ENCODE measurements at places on chromosomes 5 and 9.

GRCh38 chr5:173556142-173557028 lies 60.1 kb downstream of the BOD1 start:
- no peak for DNase-seq

DNA sequence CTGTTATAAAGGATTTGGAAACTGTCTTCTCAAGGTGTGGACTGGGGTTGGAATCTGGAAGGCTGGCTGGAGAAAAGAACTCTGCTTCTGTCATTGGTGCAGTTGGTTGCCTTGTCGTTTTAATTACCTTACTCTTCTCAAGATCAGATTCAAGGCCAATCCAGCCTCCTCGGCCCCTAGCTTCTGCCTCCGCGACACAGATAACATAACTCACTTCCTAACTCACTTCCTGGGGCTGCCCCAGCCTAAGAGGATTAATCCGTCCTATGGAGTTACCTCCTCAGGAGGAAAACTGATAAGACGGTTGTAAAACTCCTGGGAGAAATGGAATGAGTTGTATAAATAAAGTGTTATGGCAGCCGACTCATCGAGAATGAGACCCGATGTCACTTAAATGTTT lies 389.1 kb upstream of the WWC1 start:
- no peak for DNase-seq

- no peak for DNase-seq
These were observed 16.0 kb downstream of the MPDZ start for GRCh38 chr9:13263511-13263910.

DNA sequence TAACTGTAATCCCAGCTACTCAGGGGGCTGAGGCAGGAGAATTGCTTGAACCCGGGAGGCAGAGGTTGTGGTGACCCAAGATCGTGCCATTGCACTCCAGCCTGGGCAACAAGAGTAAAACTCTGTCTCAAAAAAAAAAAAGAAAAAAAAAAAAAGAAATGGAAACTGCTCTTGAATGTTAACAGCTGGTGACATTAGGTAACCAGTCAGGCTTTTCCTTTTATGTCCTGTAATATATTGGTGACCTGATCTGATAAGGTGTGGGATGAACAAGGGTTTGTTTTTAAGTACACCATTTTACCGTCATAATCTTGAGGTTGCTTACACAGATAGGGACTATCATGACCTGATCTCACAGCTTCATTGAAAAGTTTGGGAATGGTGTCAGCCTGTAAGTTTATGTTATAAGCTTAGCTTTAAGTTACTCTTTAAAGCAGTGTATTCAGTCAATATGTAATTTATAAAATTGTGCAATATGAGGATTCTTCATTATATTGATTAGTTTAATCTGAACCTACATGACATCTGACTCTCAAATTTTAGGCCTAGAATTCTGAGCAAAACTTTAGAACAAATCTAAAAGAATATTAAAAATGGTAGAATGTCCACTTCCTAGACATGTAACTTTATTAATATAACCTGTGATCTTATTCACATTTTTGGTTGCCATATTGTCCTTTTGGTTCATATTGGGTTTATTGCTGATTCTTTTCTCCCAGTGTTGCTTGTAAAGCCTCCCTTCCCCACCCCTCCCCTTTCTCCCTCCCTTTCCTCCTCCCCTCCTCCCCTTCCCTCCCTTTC lies 41.4 kb downstream of the RAI14 start:
- no peak for DNase-seq

GRCh38 chr5:92749943-92750342 lies 831.1 kb downstream of the NR2F1-AS1 start:
- DNase-seq: no peak

GRCh38 chr5:113278976-113279375 lies 155.8 kb downstream of the TSSK1B start:
- no peak for DNase-seq

DNA sequence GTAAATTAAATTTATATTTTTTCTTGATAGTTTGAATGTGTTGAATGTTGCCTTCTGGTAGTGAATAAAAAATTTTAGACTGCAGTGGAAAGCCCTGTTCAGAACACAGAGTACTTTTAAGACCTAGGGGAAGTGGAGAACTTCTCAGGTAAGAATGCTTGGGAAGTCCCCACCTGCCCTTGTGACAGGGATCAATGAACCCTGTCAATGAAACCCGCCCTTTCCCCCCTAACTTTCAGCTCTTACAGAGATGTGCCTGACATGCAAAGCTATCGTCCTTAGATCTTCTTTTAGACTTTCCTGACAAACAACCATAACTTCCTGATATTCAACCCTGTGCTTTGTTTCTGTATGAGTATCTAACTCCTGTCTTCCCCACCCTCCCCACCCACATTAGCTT lies 562.7 kb downstream of the TLE4 start:
- DNase-seq: no peak

DNA sequence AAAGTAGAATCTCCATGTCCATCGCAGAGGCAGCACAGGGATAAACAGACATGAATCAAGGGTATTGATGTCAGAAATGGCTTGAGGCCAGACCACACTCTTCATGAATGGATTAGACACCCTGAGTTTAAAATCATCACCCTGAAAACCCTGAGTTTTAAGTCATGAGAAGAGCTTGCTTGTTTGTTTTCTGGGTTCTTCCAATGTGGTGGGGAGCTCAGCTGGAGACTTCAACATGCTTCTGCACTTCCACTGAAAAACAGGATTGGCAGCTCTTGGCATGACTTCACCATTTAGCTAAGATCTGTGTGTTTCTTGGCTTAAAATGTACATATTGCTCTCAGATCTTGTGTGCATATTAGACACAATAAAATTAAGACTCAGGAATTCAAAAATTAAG lies 9.8 kb downstream of the GCNT4 start:
- no peak for DNase-seq

- no peak for DNase-seq
These were observed 425.3 kb downstream of the TLR4 start for GRCh38 chr9:118129541-118129940.

DNA sequence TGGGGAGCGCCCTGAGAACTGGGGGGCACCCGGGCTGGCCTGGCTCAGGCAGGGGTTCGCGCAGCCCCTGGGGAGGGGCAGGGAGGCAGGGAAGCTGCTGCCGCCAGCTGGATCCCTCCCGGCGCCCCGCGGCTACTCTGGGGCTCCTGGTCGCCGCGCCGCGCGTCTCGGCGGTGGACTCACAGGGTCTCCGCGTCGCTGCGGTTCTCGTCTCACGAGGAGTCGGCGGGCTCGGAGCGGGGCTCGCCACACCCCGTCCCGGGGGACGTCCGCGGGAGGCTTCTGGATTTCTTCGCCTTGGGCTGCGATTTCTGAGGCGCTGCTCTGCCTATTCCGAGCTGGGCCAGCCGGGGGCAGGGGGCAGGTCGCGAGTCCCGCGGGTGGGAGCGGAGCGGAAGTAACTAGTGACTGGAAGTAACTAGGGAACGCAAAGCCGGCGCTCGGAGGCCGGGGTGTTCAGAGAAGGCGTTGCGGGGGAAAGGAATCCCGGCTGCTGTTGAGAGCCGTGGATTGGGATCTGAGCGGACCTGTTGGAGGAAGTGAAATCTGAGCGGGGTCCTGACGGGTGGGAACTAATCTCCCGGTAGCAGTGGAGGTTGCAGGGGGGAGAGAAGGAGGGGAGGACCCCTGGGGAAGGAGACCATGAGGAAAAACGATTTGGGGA lies 511 bp downstream of the CYSTM1 start:
- DNase-seq: no peak

GRCh38 chr5:39906146-39906545 lies 481.4 kb upstream of the DAB2 start:
- no peak for DNase-seq

GRCh38 chr9:87275047-87275725 lies 222.5 kb upstream of the DAPK1 start:
- DNase-seq: no peak

- no peak for DNase-seq
These were observed 216.2 kb downstream of the FANCC start for GRCh38 chr9:95101326-95101725.

DNA sequence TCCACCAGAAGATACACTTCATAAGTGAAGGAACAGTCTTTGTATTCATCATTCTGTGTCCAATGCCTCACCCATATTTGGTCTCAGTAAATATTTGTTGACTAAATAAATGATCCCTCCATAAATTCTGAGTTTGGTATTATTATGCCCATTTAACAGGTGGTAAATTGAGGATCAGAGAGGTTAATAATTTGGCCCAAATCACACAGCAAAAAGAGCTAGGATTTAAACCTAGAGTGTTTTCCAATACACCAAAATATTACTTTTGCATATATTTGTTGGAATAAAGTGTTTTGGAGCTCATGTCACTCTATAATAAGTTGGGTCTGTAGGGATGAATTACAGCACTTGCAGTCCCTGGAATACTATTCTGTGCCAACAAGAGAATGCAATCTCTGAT lies 470.3 kb downstream of the ARHGEF28 start:
- DNase-seq: no peak

DNA sequence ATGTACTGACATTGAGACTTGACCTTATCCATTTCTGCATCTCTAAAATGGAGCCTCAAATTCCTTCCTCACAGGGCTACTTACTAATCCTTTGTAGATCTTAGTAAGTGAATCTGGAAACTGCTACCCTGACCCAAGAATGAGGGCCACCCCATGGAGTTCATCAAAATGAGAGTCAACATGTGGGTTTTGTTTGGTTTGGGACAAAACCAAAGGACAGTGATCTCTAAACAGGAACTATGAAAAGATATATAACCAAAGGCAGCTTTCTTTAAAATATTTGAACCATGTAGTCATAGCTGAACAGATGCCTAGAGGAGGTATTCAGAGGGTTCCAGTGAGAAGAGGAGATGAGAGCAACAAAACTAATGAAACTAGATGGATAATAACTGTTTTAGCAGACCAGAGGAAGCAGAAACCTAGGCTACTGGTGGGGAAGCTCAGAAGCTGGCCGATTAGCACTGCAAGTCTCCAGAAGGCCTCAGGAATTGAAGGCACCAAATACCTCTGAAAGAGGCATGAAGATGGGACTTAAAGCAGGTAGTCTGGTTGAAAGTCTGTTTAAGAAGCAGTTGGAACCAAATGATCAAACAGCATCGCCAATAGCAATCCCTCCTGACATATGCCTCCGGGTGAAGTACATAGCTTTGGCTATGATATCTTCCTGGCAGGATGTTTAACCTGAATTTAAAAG lies 45.8 kb downstream of the THOC3 start:
- peak; percentile 97 for DNase-seq

DNA sequence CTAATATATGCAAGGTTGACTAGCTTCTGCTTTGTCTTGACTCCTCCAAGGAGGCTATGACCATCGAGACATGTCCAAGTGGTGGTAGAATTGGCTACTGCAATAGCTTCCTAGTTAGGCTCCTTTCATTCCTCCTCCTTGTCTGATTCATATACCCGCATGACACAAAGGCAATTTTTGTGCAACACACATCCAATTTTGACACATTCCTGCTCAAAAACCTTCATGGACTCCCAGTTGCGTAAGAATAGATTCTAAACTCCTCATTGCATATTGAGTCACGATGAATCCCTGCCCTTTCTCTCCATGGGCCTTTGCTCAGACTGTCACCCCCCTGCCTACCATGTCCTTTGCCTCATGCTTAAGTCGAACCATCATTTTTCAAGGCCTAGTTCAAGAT lies 344.5 kb downstream of the ACTL7B start:
- DNase-seq: no peak

- DNase-seq: no peak
These were observed 12.9 kb downstream of the ARHGAP26 start for GRCh38 chr5:142782976-142783530.

DNA sequence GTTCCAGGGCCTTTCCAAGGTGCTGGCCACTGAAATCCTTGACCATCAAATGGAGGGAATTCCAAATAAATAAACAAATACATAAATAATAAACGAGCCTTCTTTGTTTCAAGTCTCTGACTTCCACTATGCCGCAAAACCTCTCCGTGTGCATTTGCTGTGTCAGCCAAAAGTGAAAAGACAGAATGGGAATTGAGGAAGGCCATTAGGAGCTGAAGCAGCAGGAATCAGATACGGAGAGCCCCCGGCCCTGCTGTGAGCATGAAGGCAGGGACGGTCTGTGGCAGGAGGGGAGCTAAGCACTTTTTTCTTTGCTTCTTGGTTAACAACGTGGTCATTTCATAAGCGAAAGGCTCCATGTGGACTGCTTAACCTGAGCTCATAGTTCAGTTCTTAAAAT lies 26.1 kb downstream of the PLPPR1 start:
- DNase-seq: no peak

GRCh38 chr5:50968356-50969149 lies 302.1 kb downstream of the PARP8 start:
- DNase-seq: no peak

GRCh38 chr5:134911285-134912206 lies 6.6 kb downstream of the PCBD2 start:
- no peak for DNase-seq

DNA sequence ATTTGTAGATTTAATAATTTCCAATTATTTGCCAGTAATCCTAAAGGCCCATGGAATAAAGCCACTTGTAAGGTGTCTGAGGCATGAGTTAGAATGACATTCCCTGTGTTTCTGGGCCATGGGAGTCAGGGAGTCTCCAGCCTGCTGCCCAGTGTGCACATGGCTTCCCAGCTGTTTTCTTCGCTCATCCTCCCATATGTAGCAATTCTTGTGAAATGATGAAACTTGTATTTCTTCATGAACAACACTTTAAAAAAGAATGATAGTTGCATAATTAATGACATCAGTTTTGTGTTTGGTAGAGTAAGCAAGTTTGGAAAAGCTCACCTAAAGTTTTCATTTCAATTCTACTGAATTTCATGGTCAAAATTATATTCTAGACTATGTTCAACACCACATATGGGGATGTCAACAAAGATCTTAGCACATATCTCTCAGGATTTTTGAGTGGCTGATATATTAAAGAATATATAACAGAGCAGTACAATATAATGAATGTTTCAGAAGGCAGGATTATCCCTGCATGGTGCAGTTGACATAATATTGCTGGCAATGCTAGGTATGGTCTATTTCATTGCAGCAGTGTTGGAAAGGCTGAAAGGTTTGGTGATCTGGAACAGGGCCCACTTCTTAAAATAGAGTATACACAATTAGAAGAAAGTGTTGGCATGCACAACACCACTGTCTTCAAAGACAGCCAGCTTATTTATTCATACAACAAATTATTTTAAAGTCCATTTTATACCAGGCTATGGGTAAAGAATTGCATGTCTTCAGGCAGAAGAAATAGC lies 44.7 kb downstream of the GRIN3A start:
- DNase-seq: no peak

DNA sequence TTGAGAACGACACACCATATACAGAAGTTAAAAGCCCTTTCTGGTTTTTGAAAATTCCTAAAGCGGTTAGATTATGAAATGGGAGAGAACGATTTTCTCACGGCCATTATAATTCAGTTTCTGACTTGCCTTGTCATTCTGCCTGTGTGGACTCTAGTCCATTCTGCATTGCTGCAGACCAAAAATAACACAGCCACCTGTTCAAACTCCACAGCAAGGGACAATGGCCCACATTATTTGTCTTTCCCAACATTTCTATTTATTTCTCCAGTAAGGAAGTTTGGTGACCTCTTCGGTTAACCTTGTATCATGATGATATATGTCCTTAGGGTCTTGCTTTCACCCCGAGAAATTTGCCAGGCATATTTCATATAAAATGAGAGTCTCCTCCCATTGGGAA lies 497.7 kb downstream of the BRINP1 start:
- DNase-seq: no peak
